ENCODE measurements at places on chromosomes 13 and 19.

- DNase-seq, result no peak
Observed at GRCh38 chr19:51824281-51825005, 29.5 kb downstream of the FPR3 start.

GRCh38 chr13:91710733-91711132 is 312.3 kb downstream of the GPC5 start:
- DNase-seq, result no peak

- no peak for DNase-seq
Observed at GRCh38 chr13:89322466-89322865, 1651.3 kb downstream of the SLITRK5 start.

DNA sequence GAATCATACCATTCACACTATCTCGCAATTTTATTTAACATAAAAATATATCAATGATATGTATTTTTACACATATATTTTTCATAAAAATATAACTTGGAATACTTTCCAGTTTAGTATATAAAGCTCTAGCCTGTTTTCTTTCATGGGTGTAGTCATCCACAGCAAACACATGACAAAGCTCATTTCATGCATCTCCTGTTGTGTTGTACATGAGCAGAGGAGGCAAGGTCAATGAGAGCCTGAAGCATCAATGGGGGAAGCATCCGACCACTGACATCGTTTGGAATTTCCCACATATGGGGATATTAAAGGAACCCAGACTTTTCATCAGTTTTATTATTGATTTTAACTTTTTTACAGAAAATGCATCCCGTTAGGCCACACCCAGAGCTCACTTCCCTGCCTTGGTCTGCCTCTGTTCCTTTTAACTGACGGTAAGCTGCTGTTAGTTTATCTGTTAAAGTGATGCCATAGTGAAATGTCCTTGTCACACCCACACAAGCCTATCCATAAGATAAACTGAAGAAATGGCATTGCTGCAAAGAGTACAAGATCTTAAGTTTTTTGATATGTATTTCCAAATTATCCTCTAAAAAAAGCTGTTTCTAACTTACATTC is 44.0 kb downstream of the MIPEP start:
- DNase-seq, result no peak

- no peak for DNase-seq
Observed at GRCh38 chr13:85549819-85550218, 249.4 kb downstream of the SLITRK6 start.

- DNase-seq, result no peak
Observed at GRCh38 chr13:46778095-46778494, 18.9 kb downstream of the ESD start.

GRCh38 chr13:90415902-90416301 is 931.6 kb upstream of the MIR17HG start:
- no peak for DNase-seq

DNA sequence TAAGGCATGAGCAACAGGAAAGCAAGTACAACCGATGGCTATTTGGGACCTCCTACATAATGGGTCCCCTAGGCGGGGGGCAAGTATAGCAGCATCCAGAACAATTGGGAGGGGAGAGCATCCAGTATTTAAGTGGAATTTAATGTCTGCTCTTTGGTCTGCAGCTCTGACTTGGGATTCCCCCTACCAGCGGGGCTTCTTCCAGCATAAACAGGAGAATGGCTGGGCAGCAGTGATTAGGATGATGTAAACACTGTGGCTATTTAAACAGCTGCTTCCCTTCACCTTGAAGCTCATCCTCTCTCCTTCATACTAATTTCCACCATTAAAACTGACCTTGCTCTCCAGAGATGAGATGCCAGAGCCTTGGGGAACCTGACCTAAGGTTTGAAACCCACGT is 73.9 kb upstream of the OXGR1 start:
- DNase-seq, result no peak

DNA sequence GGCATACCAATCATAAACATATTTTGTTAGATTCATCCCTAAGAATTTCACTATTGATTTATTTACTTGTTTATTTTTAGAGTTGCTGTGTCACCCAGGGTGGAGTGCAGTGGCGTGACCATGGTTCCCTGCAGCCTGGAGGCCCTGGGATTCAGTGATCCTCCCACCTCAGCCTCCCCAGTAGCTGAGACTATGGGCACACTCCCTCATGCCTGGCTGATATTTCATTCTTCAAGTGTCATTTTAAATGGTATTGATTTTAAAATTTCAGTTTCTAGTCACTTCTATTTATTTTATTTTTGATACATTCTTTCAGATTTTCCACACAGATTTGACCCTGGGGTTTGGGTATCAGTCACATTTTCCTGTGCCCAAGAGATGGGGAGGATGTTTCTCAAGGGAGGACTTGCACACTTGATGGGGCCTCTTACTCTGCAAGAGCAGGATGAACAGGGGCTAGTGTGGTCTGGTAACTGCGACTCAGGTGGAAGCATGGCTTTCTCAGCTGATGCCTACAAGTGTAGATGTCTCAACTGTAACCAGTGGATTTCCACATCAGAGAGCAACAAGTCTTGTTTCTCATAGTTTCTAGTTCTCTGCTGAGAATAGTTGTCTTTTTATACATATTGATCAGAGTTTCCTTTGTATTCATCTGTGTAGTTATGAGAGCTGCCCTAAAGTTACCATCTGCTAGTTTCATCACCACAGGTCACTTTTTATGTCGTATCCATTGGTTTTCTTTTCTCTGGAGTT is 40.2 kb downstream of the CCNE1 start:
- no peak for DNase-seq

- no peak for DNase-seq
Observed at GRCh38 chr19:48480183-48480557, 11.0 kb downstream of the CYTH2 start.

DNA sequence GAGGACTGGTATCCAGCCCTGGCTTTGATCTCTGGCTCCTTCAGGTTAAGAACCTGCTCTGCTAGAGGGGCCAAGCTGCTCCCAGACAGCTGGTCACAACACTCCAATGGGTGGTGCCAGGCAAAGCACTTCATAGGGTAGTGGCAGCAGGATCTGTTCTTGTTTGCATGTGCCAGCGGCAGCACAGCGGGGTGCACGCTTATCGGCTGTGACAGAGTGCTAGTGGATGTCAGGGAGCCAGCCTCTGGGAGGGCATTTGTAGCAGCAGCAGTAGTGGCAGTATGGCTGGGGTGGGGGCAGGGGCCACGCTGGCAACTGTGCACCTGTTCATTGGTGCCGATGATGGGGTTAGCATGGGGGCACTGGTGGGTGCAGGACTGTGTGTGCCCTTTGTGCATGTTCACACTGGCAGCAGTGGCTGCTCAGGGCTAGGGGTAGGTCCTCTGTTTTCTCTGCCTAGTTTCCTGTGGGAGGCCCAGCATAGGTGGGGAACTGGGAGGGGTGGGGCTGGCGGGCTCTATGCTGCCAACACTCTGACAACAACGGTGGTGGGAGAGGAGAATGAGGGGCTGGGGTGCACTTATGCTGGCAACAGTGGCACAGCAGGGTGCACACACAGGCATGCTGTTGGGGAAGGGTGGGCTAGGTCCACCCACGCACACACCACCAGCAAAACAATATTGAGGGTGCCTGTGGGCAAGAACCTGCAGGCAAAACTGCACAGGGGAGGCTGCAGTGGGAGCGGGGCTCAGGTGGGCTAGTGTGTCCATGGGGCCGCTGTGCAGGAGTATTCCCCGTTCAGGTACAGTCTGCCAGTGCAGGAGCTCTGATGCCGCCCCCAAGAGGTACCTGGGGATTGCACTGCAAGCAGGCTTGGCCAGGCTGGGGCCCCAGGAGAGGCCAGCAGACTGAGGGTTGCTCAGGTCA is 19.3 kb downstream of the AP1M1 start:
- DNase-seq, result no peak

- DNase-seq, result no peak
Observed at GRCh38 chr19:48061401-48062344, 17.8 kb upstream of the CABP5 start.

- DNase-seq, result no peak
Observed at GRCh38 chr13:110525328-110526319, 35.9 kb downstream of the RAB20 start.

DNA sequence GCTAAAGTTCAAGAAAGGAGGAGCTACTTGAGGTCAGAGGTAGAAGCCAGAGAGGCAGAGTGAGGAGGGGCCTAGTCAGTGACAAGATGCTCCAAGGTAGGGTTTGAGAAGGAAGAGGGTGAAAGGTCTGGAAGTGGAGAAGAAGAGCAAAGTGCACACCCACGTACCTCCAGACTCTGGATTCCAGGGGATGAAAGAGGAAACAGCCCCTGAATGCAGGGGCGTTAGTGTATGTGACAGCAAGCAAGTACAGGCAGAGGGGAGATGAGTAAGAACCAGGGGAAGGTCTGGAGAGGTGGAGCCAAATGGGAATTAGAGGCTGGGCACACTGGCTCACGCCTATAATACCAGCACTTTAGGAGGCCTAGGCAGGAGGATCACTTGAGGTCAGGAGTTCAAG is 8.7 kb downstream of the RPS28 start:
- DNase-seq, result no peak

- no peak for DNase-seq
Observed at GRCh38 chr13:46373623-46374022, 13.4 kb downstream of the RUBCNL start.
